ENCODE measurements at places on chromosomes 4 and X.
A peak's percentile ranks its signal among the peaks of the same experiment; 100 is the strongest.

DNA sequence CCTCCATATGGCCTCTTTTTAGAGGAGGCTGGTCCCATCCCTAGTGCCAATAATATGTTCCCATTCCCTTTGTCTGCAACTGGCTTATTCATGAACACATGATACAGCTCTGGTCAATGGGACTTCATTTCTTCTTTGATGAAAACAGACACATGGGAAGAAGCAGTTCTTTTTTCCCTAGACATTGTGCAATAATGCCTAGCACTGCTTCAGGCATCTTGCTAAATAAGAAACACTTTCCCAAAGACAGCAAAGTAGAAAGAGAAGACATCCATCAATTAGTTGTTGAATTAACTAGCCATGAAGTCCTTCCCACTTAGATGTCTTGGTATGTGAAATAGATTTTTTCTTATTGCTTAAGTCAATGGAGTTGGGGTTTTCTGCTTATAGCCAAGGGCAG lies 40.1 kb upstream of the TRPC3 start:
- H3K4me3 ChIP-seq, result no peak overlapping the region
- no peak overlapping the region for H3K27ac ChIP-seq
- H3K4me1 ChIP-seq, result no peaks in the 10 kb centered on the region
- no peak for DNase-seq
- peaks cover 79% of the 10 kb centered on the region for H3K27me3 ChIP-seq
- no peaks in the 10 kb centered on the region for H3K36me3 ChIP-seq

DNA sequence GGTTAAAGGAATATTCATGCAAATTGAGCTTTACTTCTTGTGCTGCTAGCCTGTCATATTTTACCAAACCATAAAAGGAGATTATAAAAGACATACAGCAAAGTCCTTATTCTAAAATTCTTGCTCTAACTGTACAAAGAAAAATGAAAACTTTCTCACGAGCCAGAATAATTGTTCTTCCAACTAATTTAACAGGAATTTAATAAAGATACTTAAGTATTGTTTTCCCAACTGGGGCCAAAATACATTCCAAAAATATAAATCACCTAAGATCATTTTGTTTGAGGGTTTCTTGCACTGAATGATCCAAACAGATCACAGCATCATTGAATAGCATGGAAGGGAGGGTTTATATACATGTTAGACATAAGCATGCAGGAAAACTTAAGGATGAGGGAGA lies 127.1 kb upstream of the PCDH18 start:
- DNase-seq, result no peak
- H3K27ac ChIP-seq, result peak overlapping the region; percentile 84
- no peaks in the 10 kb centered on the region for H3K27me3 ChIP-seq
- H3K36me3 ChIP-seq, result no peaks in the 10 kb centered on the region
- H3K4me3 ChIP-seq, result peak overlapping the region; percentile 20

DNA sequence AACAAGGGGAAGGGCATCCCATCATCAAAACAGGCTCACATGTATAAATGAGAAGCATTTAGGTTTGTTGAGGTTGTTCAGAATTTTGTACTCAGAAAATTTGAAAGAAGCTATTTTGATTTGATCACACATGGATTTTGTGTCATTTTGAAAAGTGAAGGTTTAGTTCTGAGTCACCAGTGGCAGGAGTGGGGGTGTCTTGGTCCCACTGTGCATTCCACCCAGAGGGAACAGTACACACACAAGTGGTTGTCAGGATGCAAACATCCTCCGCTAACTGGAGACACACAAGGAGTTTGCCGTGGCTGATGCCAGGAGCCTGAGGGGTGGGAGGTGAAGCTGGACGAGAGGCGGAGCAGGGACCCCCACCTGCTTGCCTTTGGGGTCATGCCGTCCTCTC lies 198.2 kb upstream of the PSAPL1 start:
- DNase-seq, result no peak
- peaks cover 6% of the 10 kb centered on the region for H3K4me1 ChIP-seq
- H3K27me3 ChIP-seq, result peaks cover 36% of the 10 kb centered on the region
- H3K36me3 ChIP-seq, result no peaks in the 10 kb centered on the region
- H3K4me3 ChIP-seq, result no peak overlapping the region
- H3K27ac ChIP-seq, result no peak overlapping the region

- H3K36me3 ChIP-seq, result peaks cover 32% of the 10 kb centered on the region
- no peak overlapping the region for H3K27ac ChIP-seq
- H3K4me3 ChIP-seq, result no peak overlapping the region
- peaks cover 19% of the 10 kb centered on the region for H3K4me1 ChIP-seq
- H3K27me3 ChIP-seq, result no peaks in the 10 kb centered on the region
- DNase-seq, result no peak
Measured at GRCh38 chr4:124686279-124686678, 26.3 kb downstream of the ANKRD50 start.

Measured in osteocyte (in vitro differentiated cells).